Activated T-cell treated with anti-CD3 and anti-CD28 coated beads, Interleukin-2, amount 50 U/mL, for 4 hours (primary cell): ENCODE measurements at places on chromosomes 11 and 22. TPM values are rescaled to one million over a fixed set of nuclear protein-coding genes. Genes with fewer than 3 reads are reported as not detected.

EI24 gene
- total RNA-seq: 53.8 TPM

DNA sequence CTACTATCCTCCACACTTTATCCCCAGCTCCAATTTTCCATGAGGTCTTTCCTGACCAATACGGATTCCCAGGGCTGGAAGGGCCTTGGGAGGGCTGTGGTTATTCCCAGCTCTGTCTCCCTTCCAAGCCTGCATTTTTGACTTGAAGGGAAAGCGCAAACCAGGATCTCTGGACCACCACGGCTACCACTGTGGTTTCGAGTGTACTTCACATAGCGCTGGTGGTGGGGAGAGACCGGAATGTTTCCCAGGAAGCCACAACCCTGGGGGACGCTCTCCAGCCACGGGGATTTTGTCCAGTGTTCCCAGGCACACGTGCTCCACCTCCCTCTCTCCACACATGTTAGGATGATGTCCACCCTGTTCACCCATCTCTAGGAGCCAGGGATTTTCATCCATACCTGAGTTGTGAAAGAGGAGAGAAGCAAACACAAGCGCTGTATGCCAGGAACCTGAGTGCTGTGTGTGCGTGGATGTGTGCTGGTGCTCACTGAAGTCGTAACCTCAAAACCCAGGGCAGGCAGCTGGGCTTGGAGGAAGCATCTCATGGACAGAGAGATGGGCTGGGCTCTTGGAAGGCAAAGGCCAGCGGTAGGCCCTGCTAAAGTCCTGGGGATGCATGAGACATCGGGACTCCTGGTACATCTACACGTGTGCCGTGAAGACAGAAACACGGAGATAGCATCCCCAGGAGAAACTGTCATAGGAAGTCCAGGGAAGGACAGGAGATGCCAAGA is 1.3 kb upstream of the NPTXR start:
- no peak for DNase-seq

DNA sequence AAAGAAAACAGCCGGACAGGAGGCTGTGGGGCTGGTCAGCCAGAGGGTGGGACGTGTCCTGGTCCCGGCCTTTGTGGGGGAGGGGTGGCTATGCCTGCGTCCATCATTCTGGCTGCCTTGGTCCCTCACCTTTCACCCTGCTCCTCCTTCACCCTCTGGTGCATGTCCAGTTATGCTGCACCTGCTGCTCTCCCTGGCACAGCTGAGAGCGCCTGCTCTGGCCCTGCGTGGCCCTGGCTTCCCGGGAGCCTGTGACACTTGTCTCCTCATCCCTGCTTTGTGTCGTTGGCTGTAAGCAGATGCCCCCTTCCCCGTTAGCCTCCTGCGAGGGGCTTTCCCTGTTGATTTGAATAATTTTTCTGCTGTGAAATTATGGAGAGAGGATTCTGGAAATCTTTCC is 16.6 kb downstream of the PHRF1 start:
- DNase-seq: no peak

- DNase-seq: no peak
These were observed 266.8 kb downstream of the MN1 start for GRCh38 chr22:27534720-27535125.
